ENCODE measurements at places on chromosomes 12 and 14. TPM values are rescaled to one million over a fixed set of nuclear protein-coding genes. Genes with fewer than 3 reads are reported as not detected.

CELA1 gene
- polyA plus RNA-seq: not detected

PTGR2 gene
- 28.5 TPM for polyA plus RNA-seq

- no peak for DNase-seq
Observed at GRCh38 chr14:24416254-24416931, 13.1 kb downstream of the CBLN3 start.

DNA sequence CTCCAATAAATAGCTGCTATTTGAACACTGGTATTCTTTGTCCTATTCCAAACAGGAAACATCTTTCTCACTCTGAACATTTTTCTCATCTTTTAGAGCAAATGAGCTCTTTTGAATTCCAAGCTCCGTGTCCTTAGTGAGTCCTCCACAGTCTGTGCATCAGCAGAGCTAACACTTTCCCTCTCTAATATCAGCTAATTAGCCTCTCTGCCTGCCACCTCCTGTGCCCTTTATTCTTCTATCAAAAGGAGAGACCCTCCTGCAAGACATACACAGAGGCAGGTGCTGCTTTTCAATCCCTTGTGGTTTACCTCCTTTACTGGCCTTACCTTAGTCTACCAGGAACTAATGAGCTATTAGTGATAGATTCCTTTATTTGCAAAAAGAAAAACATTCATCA is 178.5 kb downstream of the SLC35F4 start:
- DNase-seq: no peak

DNA sequence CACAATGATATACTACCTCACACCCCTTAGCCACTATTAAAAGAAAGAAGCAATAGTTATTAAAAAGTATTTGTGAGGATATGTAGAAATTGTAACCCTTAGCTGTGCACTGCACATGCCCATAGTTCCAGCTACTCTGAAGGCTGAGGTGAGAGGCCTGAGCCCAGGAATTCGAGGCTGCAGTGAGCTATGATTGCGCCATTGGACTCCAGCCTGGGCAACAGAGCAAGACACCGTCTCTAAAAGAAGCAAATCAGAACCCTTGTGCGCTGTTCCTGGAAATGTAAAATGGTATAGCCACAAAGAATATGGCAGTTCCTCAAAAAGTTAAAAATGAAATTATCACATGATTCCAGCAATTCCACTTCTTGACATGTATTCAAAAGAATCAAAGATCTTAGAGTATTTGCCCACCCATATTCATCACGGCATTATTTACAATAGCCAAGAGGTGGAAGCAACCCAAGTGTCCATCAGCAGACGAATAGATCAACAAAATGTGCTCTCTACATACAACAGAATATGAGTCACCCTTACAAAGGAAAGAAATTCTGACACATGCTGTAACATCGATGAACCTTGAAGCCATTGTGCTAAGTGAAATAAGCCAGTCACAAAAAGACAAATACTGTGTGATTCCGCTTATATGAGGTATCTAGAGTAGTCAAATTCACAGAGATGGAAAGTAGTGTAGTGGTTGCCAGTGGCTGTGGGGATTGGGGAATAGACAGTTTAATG is 23.7 kb upstream of the YLPM1 start:
- no peak for DNase-seq

DNA sequence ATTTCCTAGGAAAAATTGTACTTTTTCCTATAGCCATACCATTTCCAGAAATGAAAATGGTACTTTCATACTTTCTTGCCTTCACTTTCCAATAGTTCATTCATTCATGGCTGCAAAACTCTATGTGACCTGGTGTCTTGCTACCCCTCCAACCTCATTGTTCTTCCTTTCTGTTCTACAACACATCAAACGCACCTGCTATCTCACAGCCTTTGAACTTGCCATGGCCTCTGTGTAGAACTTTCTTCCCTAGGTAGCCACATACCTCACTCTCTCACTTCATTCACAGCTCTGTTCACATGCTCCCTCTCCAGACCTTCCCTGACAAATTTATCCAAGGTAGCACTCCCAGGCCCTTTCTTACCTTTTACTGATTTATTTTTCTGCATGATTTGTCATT is 149.2 kb downstream of the DUSP6 start:
- DNase-seq: no peak

- DNase-seq: no peak
Observed at GRCh38 chr14:105398726-105399465, 558 bp downstream of the TEX22 start.

GRCh38 chr14:103510724-103511693 is 11.6 kb downstream of the CKB start:
- DNase-seq: no peak

GRCh38 chr14:103870891-103871595 is 23.7 kb upstream of the PPP1R13B start:
- DNase-seq: no peak

DNA sequence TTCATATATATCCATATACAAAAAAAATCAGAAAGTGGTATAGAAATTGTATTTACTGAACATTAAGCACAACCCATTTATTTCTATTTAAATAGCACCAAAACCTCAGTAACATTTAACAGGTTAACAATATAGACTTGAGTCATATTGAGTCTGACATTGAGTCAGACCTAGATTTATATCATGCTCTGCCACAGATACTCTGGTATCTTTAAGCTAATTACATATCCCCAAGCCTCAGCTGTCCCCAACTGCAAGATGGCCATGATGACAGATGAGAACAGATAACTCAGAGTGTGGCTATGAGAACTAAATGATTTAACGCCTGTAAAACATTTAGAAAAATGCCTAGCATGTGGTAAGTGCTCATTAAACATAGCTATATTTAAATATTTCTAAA is 40.3 kb downstream of the IFNG start:
- no peak for DNase-seq
